ENCODE measurements at places on chromosomes 6 and 20.

DNA sequence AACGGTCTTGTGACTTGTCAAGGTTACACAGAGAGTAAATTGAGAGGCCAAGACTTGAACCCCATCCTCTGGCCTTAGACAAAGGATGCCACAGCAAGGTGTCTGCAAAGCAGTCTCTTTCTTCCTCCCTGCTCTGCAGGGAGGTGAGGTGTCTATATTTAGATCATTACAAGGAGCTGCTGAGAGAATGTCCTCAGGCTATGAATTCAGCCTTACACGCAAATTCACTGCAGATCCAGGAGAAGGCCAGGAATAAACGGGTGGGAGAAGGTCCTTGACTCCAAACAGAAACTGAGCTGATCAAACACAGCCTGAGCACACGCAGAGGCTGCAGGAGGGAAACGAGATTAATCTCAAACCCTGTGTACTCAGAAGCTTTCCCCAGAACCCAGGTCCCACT, 48.6 kb upstream of the PTPRT start:
- DNase-seq: no peak

DNA sequence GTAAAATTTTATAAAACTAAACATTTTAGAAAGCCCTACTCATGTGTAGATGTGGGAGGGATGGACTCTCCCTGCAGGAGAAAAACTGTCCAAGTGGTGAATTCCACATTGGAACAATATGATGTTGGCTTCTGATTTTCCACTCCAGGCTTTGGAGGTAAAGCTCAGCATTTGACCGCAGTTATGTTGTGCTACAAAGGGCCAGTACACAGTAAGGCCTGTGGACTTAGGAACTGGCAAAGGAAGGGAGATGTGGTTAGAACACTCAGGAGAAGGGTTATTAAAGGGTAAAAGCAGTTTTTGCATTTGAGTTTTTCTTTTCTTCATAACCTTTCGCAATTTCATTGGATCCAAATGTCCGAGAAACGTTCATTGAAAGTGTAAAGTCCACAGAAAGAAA, 150.3 kb upstream of the SASH1 start:
- no peak for DNase-seq

GRCh38 chr6:7726416-7727085, 652 bp downstream of the BMP6 start:
- DNase-seq: peak; percentile 22

GRCh38 chr6:16576451-16577368, 184.6 kb downstream of the ATXN1 start:
- DNase-seq: no peak

GRCh38 chr6:164142322-164142721, 727.8 kb downstream of the QKI start:
- no peak for DNase-seq

DNA sequence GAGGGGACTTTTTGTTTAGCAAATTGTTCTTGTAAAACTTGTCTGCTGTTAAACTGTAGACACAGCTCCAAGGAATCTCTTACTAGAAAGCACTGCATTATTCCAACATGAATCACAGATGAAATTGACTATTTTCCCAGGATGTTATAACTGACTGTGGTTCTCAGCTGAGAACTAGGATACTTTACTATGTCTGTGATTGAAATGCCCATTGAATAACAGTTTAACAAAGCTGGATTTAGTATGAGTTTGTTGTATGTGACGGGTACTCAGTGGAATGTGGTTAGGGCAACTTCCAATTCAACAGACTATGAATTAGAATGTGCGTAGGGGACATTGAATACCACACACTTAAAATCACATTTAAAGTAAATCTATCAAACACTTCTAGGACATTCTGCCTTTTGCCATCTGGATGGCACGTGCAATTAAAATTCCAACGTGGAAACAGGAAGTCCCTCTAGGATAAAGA, 193.4 kb upstream of the PREP start:
- DNase-seq: peak; percentile 74

- no peak for DNase-seq
Observed at GRCh38 chr6:167870321-167870720, 43.6 kb downstream of the AFDN start.

- DNase-seq: no peak
Observed at GRCh38 chr6:111566222-111566734, 39.4 kb downstream of the TRAF3IP2 start.

DNA sequence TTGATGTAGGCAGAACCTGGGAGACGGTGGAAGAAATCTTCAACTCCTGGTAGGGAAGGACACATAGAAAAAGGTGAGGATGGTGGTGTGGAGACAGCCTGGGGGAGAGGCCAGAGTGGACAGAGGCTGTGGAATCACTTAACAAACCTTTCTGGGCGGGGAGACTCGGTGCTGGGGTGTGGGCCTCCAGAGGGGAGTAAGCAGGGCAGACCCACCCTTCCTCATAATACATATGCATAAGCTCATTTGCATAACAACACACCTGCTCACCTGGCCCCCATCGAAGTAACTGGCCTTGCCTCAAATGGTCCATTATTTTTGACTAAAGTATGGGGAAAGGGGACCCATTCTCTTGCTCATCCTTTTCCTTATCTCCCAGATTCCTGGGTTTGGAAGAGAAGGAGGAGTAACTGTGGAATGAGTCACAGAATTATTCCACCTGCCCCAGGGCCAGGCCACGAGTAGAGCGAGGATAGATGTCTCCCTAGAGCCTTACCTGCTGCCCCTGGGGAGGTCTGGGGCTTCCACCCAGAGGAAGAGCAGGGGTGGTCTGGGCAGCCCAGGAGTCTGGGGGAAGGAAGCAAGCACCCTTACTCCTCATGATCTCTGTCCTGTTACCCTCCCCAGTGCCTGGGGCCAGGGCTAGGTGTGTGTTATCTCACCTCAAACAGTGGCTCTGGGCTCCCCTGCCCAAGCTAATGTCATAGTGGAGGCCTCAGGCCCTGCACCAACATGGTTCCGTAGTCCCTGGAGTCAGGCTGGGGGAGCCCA, 10.7 kb upstream of the VEGFA start:
- DNase-seq: no peak

- DNase-seq: no peak
Observed at GRCh38 chr20:13412806-13413445, 191.9 kb downstream of the ISM1 start.

GRCh38 chr20:63156221-63156671, 59.7 kb downstream of the YTHDF1 start:
- DNase-seq: no peak

DNA sequence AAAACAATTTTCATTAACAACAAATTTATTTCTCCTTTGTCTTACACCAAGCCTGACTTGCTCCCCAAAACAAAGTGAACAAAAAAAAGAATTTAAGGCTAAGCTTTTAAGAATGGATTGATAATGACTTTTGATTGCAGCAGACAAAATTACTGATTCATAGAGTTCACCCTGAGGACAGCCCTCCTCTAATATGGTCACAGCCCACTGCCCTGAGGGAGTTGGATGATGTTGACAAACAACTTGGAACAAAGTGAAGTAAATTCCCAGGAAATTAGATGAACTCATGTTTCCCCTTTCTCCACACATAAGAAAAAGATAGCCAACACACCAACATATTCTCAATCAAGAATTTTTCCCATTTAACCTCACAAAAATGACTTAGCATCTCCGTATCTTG, 7.7 kb upstream of the ISM1 start:
- DNase-seq: no peak

DNA sequence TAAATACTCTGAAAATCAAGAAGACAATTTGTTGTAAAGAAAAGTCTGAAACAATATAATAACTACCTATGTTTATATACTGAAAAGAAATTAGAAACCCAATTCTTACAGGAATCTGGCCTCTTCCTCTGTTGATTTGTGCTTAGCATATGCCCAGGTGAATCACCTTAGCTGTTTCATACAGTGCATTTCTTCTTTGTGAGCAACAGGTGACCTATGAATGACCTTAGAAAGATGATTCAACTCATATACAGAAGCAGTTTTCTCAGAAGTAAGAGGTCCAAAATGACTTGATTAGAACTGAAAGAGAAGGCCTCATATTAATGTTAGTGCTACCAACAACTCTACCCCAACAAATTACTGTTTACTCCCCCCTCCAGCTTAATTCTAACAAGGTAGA, 419.5 kb upstream of the ID4 start:
- no peak for DNase-seq

GRCh38 chr6:136491251-136491650, 59.0 kb downstream of the MAP7 start:
- no peak for DNase-seq

- peak; percentile 45 for DNase-seq
Observed at GRCh38 chr6:6085928-6086668, 79.4 kb upstream of the NRN1 start.

DNA sequence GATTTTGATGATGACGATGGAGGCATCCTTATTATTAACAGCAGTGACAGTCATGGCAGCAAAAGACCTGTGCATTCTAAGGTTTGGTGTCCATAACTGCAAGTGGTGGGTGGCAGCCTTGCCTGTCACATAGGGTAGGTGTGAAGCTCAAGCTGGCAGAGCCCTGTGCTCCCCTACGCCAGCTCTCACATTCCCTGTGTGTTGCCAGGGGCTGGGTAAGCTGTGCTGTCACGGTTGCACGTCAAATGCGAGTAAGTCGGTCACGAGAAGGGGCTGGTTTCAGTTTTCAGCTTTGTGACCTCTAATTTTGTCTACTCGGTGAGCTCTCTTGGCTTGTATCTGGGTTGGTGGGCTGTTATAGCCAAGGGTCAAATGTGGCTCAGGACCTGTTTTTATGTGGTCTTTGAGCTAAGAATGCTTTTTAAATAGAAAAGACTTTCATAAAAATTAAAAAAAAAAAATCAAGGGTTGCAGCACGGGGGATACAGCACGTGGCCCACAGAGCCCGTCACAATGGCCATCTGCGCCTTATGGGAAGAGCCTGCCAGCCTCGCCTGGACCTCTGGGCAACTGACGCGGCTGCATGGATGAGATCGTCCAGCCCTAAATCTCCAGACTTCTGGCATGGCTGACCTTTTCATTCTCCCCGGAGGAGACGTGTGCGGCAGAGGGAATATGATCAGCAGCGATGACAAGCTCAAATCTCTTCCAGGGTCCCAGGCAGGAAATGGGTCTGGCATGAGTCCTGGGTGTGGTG, 148.5 kb downstream of the PHACTR3 start:
- DNase-seq: peak; percentile 34

- peak; percentile 40 for DNase-seq
Observed at GRCh38 chr6:5997420-5997987, 9.2 kb downstream of the NRN1 start.

- DNase-seq: no peak
Observed at GRCh38 chr6:167759912-167760311, 66.8 kb upstream of the AFDN start.

- peak; percentile 41 for DNase-seq
Observed at GRCh38 chr6:151242420-151242861, 2.7 kb downstream of the AKAP12 start.

- DNase-seq: no peak
Observed at GRCh38 chr6:44161997-44162338, 3.3 kb downstream of the CAPN11 start.

GRCh38 chr6:42128460-42129359, 13.7 kb downstream of the C6orf132 start:
- no peak for DNase-seq

DNA sequence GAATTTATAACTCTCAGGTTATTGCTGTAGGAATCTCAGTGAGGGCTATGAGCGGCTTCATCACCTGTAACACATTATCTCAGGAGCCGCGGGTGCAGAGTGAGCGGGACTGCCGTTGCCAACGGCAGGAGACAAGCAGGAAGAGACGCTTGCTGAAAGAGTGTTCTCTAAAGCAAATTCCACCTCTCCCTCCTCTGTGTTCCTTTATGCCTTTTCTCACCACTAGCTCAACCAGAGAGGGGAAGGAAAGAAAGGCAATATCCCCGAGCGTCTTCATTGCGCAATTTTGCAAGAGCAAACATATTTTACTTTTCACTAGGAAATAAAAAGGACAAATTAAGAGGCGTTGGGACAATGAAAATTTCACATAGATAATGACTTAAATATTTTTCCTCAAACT, 185.2 kb upstream of the EXOC2 start:
- no peak for DNase-seq

DNA sequence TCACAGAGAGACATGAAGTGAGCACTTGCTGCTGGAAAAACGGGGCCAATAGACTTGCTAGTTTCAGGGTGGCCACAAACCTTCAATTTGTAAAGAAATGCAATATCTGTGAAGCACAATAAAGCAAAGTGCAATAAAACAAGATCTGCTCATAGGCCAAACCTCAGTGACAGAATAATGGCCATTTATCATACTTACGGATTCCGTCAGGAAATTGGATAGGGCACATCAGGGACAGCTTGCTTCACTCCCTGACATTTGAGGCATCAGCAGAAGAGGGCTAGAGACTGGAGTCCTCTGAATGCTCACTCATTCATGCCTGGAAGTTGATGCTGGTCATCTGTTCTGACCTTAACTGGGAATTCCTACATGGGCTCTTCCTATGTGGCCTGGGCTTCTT, 165.5 kb upstream of the OPRM1 start:
- no peak for DNase-seq

DNA sequence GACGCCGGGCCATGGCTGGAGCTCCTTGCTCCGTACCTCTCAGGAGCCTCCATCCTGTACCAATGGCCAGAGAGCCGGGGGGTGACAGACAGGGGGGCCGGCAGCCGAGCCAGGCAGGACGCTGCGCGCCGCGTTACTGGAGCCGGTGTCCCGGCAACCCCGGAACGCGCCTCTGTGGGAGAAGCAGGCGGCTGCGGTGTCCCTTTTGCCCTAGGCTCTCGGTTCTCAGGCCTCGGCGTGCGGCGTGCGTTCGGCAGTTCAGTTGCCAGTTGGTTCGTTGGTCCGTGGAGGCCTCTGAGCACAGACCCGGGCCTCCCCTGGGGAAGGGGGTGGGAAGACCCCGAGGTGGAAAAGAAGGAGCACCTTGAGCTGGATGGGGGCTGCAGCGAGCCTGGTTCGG, at the start of gene SPATS1:
SPATS1 (plus strand) TSS at position 162 of the 400 bp plus-strand sequence. CDS start 446 bp downstream, outside the sequence.
- DNase-seq: peak; percentile 27

DNA sequence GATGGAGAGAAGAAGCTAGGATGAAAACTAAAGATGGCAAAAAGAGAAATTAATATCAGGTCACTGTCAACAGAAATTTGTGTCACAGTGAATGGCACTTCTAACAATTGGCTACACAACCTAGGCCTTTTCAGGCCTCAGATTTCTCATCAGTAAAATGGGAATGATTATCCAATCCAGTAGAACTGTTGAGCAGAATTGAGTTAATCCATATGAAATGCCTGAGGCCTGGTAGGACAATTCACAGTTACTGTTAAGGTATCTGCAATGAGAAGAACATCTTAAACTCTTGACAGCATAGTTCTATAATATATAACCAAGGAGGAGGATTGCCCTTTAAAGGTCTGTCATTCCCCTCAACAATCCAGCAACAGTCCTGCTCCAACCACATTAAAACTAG, 217.9 kb upstream of the ZNF217 start:
- DNase-seq: no peak

- no peak for DNase-seq
Observed at GRCh38 chr6:35724059-35724458, 12.8 kb upstream of the ARMC12 start.

GRCh38 chr20:31403886-31404285, 2.1 kb downstream of the DEFB121 start:
- no peak for DNase-seq

DNA sequence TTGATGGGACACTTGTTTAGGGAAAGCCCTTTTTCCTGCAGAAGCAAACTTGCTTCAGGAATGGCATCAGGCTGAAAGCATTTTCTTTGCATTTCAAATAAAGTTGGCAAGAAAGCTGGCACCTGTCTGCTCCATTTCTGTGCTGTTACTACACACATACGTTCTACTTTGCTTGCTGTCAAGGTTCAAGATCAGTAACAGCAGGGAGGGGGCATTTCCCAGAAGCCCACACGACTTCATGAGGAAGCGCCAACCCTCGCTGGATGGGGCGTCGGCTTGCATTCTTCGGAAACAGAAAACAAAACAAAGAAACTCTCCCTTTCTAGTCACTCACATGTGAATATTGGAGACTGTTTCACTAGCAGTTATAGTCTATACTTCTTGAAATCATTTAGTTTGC, 46.4 kb downstream of the AKAP12 start:
- DNase-seq: peak; percentile 69
